Stimulated activated CD4-positive, alpha-beta T cell treated with anti-CD3 and anti-CD28 coated beads, Interleukin-1b, Interleukin-23, amount 100 ng/mL, for 1 hour (primary cell): ENCODE measurements at places on chromosomes 1 and 21.

- DNase-seq: no peak
Observed at GRCh38 chr1:155126556-155127104, 1.0 kb upstream of the EFNA1 start.

DNA sequence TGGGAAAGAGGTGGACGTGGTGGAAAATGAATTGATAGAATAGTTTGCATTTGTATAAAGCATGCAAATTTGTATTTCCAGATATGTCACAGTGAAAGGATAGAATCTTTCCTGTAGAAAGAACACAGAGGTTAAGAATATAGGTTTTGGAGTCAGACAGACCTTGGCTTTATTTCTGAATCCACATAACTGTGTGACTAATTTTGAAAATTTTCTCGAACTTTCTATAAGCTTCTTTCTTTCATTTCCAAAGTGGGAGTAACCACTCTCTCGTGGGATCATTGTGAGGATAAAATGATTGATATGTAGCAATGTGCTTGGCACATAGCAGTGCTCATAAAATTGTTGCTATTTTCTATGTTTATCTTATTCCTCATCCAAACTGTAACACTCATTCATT lies 108.8 kb downstream of the DISC1 start:
- DNase-seq: no peak

DNA sequence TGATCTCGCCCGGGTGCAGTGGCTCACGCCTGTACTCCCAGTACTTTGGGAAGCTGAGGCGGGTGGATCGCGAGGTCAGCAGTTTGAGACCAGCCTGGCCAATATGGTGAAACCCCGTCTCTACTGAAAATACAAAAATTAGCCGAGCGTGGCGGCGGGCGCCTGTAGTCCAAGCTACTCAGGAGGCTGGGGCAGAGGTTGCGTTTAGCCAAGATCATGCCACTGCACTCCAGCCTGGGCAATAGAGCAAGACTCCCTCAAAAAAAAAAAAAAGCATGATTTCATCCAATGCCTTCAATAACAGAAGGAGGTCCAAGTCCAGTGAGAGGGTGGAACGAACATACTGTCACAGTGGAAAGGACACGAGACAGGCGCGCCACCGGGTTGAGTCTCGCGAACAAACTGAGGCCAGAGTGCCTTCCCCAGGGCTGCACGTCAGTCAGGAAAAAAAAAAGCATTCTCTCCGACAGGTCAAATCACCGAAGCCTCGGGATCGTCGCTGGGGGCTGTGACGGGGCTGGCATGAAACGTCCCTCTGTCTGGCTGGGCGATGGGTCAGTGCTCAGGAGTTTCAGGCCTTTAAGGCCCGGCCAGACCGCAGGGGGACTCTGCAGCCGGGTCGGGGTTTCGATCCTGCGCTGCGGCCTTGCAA lies 8.4 kb upstream of the CROCC start:
- DNase-seq: no peak

DNA sequence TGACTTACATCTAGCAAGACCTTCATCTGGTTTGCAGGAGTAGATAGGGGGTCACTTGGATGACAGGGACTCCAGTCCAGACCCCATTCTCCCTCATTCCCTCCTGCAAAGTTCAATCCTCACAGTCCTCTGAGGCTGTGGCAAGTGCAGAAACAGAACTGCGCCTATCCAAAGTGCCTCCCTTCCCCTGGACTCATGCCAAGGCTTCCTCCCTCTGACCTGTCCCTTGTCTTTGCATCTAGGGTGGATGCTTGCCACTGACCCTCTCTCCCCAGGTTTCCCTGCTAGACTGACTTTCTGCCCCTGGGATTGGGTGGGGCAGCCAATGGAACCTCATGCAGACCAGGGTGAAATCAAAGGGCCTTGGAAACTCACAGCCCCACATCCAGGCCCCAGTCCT lies 18.7 kb downstream of the PRAMEF1 start:
- no peak for DNase-seq

DNA sequence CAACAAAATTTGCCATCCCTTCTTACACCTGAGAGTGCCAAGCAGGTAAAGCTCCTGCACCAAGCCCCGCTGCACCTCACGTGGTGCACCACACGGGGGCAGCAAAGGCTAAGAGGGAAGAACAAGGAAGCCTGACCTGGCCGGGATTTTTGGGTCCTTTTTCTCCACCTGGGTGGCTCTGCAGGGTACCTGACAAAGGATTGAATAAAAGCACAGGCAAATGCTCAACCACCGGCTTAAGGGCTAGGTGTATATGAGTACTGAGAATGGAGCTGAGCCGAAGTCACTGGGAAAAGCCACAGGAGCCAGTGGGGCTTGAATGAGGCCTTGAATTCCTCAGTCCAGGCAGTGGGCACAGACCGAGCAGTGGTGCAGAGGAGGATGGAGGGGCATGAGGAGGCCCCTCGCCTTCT lies 36.4 kb downstream of the ZNF697 start:
- DNase-seq: peak; percentile 43

DNA sequence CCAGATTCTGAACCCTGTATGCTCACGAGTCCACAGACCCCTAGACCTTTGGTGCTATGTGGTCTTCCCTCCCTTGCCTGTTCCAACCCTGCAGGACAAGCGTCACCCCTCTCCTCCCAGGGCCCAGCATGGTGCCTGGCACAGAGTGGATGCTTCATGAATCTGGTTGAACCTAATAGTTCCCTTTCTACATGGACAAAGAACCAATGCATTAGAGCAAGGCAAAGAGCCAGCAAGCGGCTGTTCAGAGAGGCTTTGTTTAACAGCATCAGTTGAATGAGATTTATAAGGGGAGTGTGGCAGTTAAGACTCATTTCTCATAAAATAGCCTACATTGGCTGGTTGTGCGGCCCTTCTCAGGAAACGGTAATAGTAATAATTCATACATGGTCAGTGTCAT lies 14.9 kb downstream of the SLC26A9 start:
- DNase-seq: no peak

DNA sequence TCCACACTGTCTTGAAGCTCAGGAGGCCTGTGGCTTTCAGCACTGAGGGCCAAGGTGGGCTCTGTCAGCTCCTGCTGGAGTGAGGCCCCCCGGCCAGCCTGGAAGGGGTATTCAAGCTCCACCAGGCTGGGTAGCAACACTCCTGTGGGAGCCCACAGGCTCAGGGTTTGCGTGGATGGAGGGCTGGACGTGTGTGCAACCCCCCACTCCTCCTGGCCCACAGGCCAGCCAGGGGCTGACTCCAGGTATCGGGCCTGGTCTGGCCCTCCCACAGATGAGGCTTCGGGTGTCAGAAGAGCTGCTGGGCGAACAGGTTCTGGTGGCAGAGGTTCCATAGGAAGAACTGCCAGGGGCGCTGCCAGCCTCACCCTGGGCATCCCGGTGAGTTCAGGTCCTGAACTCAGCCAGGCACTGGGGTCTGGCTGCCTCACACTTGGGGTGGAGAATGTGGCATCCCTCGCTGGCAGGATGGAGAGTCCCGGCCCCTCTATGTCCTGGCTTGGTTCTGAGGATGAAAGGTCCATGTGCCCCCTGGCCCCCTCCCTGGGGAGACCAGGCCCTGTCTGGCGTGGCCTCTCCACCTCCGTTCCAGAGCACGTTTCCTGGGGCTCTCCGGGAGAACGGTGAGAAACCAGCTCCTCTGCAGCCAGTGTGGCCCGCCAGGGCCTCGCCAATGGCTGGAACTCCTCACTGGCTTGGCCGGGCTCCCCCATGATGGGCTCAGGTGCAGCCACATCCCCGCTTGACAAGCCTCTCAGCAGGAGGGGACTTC lies 64.6 kb upstream of the TARDBP start:
- DNase-seq: no peak

- peak; percentile 31 for DNase-seq
Observed at GRCh38 chr1:154463512-154463990, 38.5 kb upstream of the TDRD10 start.

- DNase-seq: no peak
Observed at GRCh38 chr21:33924766-33925100, 9.1 kb upstream of the ATP5PO start.

GRCh38 chr1:18142471-18142870 lies 34.9 kb downstream of the IGSF21 start:
- no peak for DNase-seq

DNA sequence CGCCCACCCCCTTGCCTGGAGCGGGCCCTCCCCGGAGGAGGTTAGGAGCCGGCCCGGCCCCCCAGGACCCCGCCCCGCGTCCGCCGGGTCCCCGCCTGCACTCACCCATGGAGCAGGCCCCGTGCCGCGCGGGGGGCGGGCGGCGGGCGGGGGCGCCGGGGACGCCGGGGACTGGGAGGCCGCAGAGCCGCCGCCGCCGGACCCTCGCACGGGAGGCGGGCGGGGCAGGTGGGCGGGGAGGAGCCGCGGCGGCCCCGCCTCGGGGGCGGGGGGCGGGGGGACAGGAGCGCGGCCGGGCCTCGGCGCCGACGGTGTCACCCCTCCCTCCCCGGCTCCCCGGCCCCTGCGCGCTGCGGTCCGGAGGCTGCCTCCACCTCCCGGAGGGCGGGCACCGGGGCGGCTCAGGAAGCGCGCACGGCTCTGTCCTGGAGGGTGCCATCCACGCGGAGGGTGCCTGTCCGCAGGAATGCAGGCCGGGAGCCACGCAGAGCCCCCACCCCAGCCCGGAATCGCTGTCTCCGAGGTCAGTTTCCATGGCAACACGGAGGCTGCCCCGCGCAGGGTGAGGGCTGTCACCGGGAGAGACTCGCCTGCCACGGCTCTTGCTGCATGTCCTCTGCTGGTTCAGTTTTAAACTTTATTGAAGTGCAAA lies 5.9 kb upstream of the PLEKHG5 start:
- DNase-seq: peak; percentile 21

DNA sequence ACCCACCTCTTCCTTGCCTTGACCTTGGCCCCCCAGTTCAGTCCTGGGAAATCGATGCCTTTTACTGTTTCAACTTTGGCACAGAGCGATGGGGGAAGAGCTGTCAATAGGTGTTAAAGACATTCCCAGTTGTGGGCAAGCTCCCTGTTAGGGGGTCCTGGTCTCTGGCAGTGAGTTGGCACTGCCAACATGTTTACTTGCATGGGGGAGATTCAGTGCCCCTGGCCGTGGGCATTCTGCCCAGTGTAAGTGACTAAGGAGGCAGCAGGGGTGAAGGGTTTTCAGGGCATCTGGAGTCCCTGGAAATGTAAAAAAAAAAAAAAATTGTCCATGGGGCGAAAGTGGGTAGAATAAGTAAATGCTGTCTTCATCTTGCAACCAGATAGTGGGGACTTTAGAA lies 407.0 kb downstream of the PTPRU start:
- no peak for DNase-seq

GRCh38 chr1:39933956-39934941 lies 20.7 kb upstream of the MFSD2A start:
- DNase-seq: no peak

- DNase-seq: no peak
Observed at GRCh38 chr1:238664139-238664538, 722.2 kb upstream of the CHRM3 start.

GRCh38 chr1:192045131-192045530 lies 113.1 kb upstream of the RGS18 start:
- no peak for DNase-seq

- DNase-seq: no peak
Observed at GRCh38 chr1:55876276-55877060, 661.3 kb upstream of the USP24 start.

GRCh38 chr1:35371506-35371905 lies 103.0 kb downstream of the ZMYM4 start:
- no peak for DNase-seq

GRCh38 chr1:115677182-115677555 lies 35.4 kb downstream of the VANGL1 start:
- no peak for DNase-seq

- DNase-seq: no peak
Observed at GRCh38 chr1:54489627-54490250, 58.3 kb upstream of the ACOT11 start.

GRCh38 chr1:77548285-77548684 lies 134.2 kb downstream of the ZZZ3 start:
- no peak for DNase-seq

GRCh38 chr1:116224111-116224510 lies 112.9 kb downstream of the MAB21L3 start:
- DNase-seq: no peak

DNA sequence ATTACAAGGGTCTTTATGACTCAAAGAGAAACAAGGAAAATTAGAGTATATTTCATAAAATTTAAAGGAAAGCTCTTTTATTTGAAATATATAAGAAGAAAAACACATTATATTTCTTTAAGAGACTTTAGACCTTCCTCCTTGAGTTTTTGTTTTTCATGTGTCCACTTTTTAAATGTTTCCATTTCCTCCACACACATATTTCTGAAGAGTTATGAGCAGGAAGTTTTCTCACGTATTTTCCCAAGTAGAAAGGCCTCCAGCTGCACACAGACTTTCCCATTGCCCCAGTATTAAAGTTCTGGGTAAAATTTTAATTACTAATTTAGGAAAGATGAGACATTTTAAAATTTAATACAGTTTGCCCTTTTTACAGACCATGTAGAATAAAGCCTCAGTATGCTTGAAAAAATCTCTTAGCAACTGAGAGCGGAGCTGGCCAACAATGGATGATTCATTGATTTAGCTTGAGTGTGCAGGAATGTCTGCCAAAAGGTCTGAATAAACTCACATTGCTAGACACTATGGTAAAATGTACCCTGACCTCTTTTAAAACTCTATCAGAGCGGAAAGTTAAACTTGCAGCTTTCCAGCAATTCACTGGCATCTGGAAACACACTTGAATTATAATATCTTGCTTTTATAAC lies 57.9 kb downstream of the DDAH1 start:
- no peak for DNase-seq

- DNase-seq: no peak
Observed at GRCh38 chr1:64878931-64879611, 87.3 kb downstream of the JAK1 start.

- no peak for DNase-seq
Observed at GRCh38 chr21:45582128-45582527, 39.9 kb upstream of the SLC19A1 start.

GRCh38 chr1:6738987-6739676 lies 37.5 kb upstream of the DNAJC11 start:
- no peak for DNase-seq

DNA sequence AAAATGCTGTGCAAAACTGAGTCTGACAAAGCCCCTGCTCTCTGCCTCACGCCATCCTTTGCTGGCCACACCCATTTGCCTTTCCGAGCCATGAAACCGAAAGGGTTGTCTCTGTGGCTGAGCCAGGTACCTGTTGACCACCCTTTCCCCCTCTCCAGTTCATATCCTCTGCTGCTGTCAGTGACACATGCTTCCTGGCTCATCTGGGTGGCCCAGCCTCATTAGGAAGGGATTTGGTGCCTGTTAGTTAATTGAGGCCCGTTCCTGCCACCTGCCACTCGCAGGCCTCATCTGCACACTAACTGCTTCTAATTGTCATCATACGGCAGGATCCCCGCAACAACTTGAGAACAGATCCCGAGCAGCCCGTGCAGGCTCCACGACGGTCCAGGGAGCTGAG lies 79.2 kb downstream of the OLIG1 start:
- no peak for DNase-seq
